ENCODE measurements at places on chromosomes 6 and 20. TPM values are rescaled to one million over a fixed set of nuclear protein-coding genes. Genes with fewer than 3 reads are reported as not detected.

- DNase-seq: peak; percentile 70
Observed at GRCh38 chr6:125301435-125302391, at the start of gene HDDC2. Gene HDDC2, minus strand, starts transcription at chr6:125301967. Its CDS starts 35 bp downstream, at chr6:125301932.

DNA sequence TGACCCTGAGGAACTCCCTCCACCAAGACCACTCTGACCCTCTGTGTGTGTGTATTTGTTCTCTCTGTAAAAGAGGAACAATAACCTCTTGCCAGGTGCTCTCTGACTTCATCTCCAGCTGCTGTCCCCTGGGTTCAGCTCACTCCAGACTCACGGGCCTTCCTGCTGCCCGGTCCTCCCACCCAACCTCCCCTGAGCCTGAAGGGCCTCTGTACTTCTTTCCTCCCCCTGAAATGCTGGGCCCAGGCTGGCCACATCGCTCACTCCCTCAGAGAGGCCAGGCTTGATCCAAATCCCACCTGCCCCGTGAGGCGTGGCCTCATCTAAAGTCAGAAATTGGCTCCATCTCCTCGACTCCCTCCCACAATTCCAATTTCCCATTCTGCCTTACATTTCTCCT is 202.4 kb downstream of the PRKN start:
- no peak for DNase-seq

Gene PROCR
- polyA plus RNA-seq: 10.8 TPM

Gene BHLHE23
- 0.09 TPM for polyA plus RNA-seq

- peak; percentile 9 for DNase-seq
Observed at GRCh38 chr20:13996265-13996664, 949 bp downstream of the MACROD2 start.

DNA sequence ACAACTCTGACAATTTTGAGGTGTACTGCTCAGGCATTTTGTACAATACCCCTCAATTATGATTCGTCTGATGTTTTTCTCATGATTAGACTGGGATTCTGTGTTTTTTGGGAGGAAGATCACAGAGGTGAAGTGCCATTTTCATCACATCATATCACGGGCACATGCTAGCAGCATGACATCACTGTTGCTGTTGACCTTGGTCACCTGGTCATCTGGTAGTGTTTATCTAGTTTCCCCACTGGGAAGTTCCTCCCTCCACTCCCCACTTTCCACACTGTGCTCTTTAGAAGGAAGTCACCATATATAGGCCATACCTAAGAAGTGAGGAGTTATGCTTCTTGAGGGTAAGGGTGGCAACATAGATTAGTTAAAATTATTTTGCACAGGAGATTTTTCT is 20.8 kb downstream of the GCM2 start:
- DNase-seq: no peak

- no peak for DNase-seq
Observed at GRCh38 chr20:7758406-7758805, 181.9 kb downstream of the HAO1 start.

- no peak for DNase-seq
Observed at GRCh38 chr20:51880188-51880587, 77.9 kb upstream of the SALL4 start.

Gene GJA10
- polyA plus RNA-seq: not detected

- no peak for DNase-seq
Observed at GRCh38 chr20:24835195-24835594, 113.9 kb upstream of the CST7 start.

Gene RAB44
- polyA plus RNA-seq: 0.06 TPM

GRCh38 chr6:90146921-90147649 is 149.6 kb downstream of the BACH2 start:
- DNase-seq: no peak

DNA sequence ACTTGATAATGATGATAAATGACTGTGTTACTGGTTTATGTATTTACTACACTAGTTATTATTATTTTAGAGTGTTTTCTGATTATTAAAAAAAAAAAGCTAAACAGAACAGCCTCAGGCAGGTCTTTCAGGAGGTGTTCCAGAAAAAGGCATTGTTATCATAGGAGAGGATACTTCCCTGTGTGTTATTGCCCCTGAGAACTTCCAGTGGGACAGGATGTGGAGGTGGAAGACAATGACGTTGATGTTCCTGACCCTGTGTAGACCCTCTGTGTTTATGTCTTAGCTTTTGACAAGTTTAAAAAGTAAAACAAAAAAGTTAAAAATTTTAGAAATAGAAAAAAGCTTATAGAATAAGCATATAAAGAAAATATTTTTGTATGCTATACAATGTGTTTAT is 49.1 kb downstream of the NCOA7 start:
- no peak for DNase-seq

- DNase-seq: no peak
Observed at GRCh38 chr20:45883100-45883469, 2.1 kb downstream of the ZSWIM1 start.

GRCh38 chr6:75430631-75431325 is 62.8 kb downstream of the FILIP1 start:
- DNase-seq: no peak

Gene ZBTB46
- polyA plus RNA-seq: 19.2 TPM

- no peak for DNase-seq
Observed at GRCh38 chr6:143689852-143690251, 12.1 kb downstream of the PHACTR2 start.

Gene SEMG1
- not detected for polyA plus RNA-seq

Gene PKHD1
- 22.0 TPM for polyA plus RNA-seq

- no peak for DNase-seq
Observed at GRCh38 chr20:58713801-58714339, 21.3 kb downstream of the NPEPL1 start.

DNA sequence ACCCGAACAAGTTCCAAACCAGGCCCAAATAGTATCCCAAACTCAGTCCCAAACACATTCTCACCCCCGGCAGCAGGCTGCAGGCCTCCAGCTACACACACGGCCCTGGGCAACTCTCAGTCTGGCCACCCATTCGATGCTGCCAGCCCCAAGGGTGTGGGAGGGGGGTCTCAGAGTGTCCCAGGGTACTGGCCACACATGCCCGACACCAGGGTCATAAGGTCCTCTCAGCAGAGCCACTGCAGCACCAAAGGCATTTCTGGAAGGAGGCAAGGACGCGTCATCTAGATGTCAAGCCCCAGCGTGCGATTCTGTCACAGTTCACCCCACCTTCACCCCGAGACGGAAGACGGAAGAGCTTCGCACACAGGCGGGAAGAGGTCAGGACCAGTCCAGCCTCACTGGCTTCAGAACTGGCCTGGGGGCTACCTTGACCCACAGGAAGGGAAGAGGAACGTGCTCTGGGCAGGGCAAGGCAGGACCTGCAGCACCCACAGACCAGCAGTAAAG is 9.5 kb downstream of the MYL9 start:
- DNase-seq: no peak

DNA sequence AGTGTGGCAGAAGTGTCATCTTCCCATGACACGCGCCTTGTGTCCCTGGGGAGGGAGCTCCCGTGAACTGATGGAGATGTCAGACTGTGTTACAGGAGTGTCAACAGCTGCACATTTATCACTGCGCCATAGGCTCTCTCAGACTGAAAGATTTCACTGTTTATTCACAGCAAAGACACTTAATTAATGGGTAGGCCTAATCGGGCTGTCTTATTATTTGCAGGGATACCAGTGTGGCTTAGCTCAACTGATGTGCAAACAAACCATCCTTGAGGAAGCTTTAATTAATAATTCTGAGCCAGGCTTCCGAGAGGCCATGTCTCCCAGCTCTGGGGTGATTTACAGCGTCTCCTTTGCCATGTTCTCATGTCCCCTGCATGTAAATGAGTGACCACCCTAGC is 771.0 kb downstream of the QKI start:
- DNase-seq: peak; percentile 9

Gene WFDC10B
- polyA plus RNA-seq: not detected

Gene CFAP206
- polyA plus RNA-seq: 3.5 TPM

GRCh38 chr6:16179970-16180431 is 51.1 kb downstream of the MYLIP start:
- DNase-seq: no peak

Gene SLC35D3
- polyA plus RNA-seq: 0.19 TPM

- DNase-seq: no peak
Observed at GRCh38 chr6:108518714-108519576, 41.8 kb upstream of the FOXO3 start.

GRCh38 chr6:149938571-149939355 is 3.1 kb upstream of the ULBP2 start:
- no peak for DNase-seq

GRCh38 chr6:111573892-111574797 is 31.5 kb downstream of the TRAF3IP2 start:
- no peak for DNase-seq

Data from renal cortex interstitium (tissue), 15 donors.